ENCODE measurements at places on chromosomes 1 and 21.

- no peak for ATAC-seq
Measured at GRCh38 chr1:81695741-81696140, 105.0 kb upstream of the ADGRL2 start.

- no peak for ATAC-seq
Measured at GRCh38 chr21:42572906-42573495, 59.3 kb downstream of the SLC37A1 start.

GRCh38 chr21:35226968-35227744, 178.1 kb upstream of the RUNX1 start:
- peak; percentile 92 for ATAC-seq

DNA sequence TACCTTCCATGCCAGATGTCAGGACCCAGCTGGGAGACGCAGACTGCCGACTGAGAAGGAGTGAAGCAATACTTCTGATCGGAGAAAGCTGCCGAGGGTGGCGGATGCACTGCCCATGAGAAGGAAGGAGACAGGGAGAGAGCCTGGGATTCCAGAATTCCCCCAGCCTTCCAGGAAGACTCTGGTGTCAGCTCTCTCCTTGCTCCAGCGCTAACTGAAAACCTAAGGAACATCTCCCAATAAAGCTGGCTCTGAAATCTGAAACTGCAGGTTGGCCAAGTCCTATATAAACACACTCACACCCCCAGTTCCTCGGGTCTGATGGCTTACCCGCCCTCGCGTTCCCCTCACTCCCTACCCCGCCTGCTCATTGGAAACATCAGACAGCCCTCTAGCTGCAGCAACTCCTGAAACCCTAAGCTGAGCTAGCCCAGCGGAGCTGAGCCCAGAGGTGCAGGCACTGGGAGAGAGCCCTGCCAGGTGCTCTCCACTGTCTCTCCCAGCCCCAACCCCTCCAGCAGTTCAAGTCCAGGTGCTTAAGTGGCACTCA, 52.3 kb downstream of the PLEKHA6 start:
- no peak for ATAC-seq

- no peak for ATAC-seq
Measured at GRCh38 chr21:39348040-39348354, 891 bp downstream of the HMGN1 start.

DNA sequence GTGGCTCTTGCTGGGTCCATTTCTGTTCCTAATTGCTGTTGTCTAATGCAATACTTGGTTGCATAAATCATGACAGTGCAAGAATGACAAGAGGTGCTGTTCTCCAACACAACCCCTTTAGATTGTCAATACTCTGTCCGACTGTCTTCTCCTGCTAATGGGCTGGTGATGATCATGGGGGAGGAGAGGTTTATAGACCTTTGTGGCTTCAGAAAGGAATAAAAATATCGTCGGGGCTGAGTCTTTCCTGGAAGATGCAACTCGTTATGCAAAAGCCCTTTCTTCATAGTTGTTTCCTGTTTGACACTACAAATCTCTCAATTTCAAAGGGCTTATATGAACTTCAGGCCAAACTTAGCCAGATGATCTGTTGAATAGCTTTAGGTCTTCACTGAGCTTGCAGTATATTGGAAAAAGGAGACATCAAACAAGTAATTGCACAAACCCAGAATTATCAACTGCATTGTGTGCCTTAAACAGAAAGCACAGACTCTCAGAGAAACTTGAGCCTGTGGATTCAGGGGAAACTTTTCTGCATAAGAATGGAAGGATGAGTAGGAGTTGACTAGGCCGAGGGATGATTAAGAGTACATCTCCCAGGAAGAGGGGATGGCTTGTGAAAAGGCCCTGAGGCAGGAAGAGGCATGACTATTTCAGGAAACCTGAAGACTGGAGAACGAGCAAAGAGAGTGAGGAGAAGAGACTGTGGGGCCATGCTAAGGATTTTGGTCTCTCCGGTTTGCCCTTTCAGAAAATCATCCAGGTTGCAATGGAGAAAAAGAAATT, 107.6 kb downstream of the TSEN15 start:
- no peak for ATAC-seq

- no peak for ATAC-seq
Measured at GRCh38 chr21:38350684-38351083, 93.9 kb downstream of the KCNJ15 start.

DNA sequence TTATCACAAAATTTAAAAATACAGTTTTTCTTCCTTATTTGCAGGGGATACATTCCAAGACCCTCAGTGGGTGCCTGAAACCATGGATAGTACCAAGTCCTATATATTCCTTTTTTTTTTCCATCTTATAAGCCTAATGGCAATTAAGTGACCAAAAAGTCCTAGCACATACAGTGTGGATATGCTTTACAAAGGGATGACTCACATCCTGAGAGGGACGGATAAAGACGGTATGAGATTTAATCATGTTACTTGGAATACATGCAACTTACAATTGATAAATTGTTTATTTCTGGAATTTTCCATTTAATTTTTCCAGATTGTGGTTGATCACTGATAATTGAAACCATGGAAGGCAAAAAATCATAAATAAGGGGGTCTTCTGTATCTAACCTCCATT, 181.2 kb upstream of the BRINP3 start:
- ATAC-seq: no peak

GRCh38 chr1:102919659-102920058, 188.7 kb downstream of the COL11A1 start:
- ATAC-seq: no peak

- peak; percentile 97 for ATAC-seq
Measured at GRCh38 chr1:37922767-37923550, 23.9 kb downstream of the INPP5B start.

DNA sequence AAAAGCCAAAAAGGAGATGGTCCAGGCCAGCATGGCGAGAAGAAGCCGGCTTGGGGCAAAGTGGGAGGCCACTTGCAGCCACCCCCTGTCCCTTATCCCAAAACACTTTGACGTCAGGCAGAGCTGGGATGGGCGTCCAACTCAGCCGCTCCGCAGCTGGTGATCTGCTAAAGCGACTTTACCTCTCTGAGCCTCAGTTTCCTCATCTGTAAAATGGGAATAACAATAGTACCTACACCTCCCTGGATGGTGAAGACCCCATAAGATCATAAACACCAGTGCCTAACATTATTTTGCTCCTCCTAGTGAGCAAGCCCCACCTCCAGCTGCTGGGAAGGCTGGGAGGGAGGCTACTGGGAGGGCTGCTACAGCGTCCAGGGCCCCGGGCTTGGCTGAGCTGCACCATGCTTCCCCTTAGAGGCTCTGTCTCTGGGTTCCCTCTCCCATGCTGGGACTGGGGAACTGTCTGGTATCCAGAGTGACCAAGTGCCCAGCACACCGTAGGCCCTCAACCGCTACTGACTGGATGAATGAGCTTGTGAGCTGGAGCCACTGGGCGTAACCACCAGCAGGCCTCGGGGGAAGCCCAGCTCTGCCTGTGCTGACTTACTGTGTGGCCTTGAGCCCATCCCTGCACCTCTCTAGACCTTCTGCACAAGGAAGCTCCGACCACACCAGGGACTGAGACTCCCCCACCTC, 18.3 kb downstream of the IFFO2 start:
- ATAC-seq: peak; percentile 36

- peak; percentile 39 for ATAC-seq
Measured at GRCh38 chr1:207069858-207070506, 16.9 kb downstream of the PFKFB2 start.

DNA sequence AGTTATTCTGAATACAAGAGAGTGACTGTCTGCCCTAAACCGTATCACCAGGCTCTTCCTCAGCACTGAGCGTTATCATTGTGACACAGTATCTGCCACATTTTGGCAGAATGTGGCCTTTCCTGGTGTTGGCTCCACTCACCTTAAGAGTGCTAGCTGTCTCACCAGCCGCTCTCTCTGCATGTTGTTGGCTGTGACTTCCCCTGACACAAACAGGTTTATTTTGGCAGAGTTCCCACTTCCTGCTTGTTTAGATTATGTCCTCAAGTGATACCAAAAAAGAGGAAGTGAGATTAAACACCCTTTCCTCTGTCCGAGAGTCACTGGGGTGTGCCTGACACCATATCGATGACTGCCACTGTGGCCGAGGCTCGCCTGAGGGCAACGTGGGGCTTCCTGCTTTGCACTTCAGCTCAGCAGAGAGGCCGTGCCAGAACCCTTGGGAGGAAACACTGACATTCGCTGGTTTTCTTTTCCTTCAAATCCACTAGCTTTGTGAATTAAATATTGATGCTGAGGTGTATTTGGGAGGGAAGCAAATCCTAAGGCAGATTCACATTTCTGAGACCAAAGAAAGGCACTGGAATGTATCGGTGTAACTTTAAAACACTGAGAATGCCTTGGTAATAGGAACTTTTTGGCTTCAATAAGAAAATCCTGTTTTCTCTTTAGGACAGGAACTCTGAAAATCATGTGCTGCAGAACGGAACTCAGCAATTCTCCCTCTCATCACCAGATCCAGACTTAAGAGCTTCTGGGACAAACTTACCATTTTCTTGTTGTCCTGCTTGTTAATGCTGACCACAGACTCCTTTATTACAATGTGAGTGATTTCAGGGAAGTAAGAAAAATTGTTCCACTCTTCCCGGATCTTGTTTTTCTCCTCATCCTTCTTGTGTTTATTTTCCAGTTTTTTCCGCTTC, 102.1 kb downstream of the JAK1 start:
- peak; percentile 99 for ATAC-seq

DNA sequence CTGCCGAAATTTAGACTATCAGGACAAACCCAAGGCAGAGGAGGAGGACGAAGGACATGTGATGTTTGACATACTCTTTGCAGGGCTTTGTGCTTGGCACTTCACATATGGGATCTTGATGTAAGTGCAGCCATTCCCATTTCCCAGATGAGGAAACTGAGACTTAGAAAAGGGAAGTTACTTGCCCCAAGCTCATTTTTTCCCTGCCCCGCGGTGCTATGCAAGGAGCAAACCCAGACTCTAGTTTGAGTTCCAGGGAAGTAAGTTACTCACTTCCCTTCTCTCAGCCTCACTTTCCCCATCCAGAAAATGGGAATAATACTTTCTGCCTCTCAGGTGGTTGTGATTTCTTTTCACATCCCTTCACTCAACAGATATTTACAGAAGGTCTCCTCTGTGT, 4.5 kb upstream of the FOXO6 start:
- no peak for ATAC-seq

DNA sequence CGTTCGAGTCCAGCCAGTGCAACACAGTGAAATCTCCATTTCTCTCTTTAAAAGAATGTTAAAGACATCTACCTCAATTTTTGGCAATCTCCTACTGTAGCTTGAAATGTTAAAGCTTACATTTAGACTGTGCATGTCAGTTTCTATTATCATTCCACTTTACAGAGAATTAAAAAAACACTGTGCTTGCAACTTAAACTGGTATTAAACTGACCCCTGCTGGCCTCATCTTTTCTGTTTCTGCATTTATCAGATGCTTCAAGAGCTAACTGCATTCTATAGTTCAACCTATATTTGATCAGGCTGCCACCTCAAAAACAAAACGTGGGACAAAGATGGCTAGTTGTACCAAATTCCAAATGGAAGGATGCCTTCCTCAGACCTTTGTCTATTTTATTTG, 226.5 kb downstream of the SMYD3 start:
- ATAC-seq: no peak

GRCh38 chr1:191696354-191696753, 461.9 kb upstream of the RGS18 start:
- ATAC-seq: no peak

GRCh38 chr1:202856014-202856413, 32.9 kb downstream of the RABIF start:
- no peak for ATAC-seq

DNA sequence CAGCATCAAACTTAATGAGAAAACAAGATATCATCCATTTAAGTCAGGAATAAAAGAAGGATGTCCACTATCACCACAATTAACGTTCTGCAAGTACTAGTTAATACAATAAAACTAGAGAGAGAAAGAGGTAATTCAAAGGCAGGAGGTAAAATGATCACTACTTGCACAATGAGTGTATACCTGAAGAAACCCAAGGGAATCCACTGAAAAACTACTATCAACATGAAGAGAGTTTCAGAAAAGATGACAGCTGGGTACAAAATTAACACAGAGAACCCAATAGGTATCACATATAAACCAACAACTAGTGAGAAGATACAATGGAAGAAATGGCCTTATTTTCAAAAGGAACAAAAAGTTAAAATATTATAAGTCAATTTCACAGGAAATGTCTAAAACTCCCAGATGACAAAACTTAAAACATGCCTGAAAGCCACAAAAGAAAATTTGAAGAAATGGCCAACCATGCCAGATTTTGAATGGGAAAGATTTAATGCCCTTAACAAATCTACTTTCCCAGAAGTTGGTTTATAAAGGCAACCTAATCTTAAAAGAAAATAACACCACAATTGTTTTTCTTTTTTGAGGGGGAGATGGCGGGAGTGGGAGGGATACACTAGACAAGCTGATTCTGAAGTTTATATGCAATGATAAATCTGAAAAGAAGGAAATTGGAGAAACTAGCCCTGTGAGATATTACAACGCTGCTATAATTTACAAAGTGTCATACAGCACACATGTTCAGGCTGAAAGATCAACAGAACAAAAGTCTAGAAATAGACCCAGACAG, 17.8 kb downstream of the VPS26C start:
- no peak for ATAC-seq

DNA sequence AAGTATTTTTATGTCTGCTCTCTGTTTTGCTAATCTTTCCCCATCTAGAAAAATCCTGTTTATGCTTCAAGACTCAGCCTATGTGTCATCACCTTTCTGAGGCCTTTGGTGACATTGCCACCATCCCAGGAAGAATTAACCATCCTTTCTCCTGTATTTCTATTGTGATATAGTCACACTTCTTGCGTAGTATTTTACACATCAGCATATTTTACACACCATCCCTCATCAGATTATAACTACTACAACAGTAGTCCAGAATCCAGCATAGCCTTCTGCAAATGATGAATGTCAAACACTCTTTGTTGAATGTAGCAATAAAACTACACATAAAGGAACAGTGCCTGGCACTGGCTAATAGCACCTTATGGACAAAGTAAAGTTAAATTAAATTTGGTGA, 275.3 kb upstream of the C1orf87 start:
- no peak for ATAC-seq

- no peak for ATAC-seq
Measured at GRCh38 chr1:203168256-203168786, 7.3 kb downstream of the MYBPH start.

- ATAC-seq: peak; percentile 50
Measured at GRCh38 chr1:101438359-101438758, 201.5 kb downstream of the S1PR1 start.

GRCh38 chr1:230464671-230465070, 38.5 kb upstream of the PGBD5 start:
- no peak for ATAC-seq

GRCh38 chr1:54604051-54604450, 19.3 kb downstream of the FAM151A start:
- no peak for ATAC-seq

GRCh38 chr1:211490038-211490678, 1.8 kb downstream of the RD3 start:
- ATAC-seq: no peak
